NCI-H1694 treated with DMSO at 0.1 percent for 48 hours (cell line): ENCODE measurements at places on chromosomes 1 and 21.

DNA sequence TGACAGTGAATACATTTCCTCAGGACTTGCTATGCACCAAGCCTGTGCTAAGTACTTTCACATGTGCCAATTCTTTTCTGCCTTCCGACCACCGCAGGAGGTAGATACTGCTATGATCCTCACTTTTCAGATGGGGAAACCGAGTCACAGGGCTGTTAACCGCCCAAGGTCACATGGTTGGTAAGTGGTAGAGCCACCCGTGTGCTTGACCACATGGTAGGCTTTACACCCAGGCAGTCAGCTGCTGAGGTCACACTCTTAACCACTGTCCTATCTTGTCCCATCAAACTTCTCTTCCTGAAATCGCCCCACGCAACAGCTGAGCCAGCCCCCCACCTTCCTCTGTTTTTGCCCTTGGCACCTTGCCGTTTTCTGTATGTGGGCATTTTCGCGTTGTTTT is 31.0 kb upstream of the SDHB start:
- DNase-seq, result no peak

- no peak for DNase-seq
These were observed 702.2 kb upstream of the ADGRL4 start for GRCh38 chr1:79708646-79709265.

- DNase-seq, result no peak
These were observed 4.1 kb downstream of the HEYL start for GRCh38 chr1:39635205-39635870.

DNA sequence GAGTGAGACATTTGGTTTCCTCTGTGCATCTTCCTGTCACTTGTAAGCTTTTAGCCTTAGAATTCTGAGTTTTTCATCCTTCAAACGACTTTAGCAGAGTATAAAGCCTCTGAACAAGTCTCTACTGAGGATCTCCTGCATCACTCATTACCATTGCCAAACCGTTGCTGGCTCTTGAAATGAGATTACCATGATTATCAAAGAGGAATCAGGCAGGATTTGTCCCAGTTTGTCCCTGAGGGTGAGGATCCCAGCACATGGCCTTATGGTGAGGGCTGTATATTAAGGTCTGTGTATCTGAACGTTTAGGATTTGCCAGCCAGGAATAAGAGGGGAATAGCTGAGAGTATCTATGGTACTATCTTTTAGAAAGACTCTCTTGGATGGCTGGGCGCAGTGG is 169.5 kb upstream of the L1TD1 start:
- DNase-seq, result no peak

DNA sequence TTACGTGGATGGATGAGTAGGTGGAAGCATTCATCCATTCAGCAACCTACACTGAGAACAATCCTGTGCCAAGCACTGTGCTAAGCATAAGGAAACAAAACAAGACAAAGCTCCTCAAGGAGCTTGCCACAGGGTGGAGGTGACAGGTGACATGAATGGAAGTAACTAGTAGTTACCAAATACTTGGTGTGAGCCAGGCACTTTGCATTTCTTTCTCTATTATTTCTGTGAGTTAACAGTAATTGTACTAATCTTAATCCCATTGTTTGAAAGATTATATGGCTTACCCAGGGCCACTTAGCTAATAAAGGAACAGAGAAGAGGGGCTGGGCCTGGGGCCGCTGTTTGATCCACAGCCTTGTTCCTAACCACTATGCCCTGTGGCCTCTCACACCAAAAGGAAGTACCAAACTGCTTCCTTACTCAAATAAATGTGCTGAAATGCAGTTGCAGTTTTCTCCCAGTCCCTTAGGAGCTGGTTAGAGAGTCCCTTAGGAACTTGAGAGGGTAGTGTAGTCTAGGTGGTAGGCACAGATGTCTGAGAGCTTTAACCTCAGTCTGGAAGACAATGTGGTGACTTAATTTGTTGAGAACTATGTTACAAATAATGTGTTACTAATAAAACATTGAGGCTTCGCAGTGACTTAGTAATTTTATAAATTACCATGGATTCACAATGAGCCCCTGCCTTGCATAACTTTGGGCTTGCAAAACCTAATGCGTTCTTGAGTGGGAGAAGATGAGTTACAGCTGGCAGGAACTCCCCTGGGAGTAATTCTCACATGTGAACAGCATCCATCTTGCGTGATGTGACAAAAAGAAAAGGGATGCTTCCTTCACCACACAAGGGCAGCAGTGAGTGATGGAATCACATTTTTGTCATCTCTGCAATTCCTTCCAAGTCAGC is 69.8 kb downstream of the MPZL1 start:
- DNase-seq, result no peak

GRCh38 chr1:81549588-81550127 is 251.1 kb upstream of the ADGRL2 start:
- DNase-seq, result peak; percentile 61

DNA sequence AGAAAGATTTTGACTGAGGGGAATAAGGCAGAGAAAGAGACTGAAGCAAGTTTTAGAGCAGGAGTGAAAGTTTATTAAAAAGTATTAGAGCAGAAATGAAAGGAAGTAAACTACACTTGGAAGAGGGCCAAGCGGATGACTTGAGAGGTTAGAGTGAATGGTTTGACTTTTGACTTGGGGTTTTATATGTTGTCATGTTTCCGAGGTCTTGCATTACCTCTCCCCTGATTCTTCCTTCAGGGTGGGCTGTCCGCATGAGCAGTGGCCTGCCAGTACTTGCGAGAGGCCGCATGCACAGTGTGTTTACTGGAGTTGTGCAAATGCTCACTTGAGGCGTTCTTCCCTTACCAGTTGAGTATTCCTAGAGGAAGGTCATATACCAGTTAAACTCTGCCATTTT is 13.0 kb upstream of the DENND2D start:
- no peak for DNase-seq
